Activated naive CD4-positive, alpha-beta T cell treated with anti-CD3 and anti-CD28 coated beads, Interleukin-2, amount 50 U/mL, for 72 hours (primary cell): ENCODE measurements at places on chromosomes 5 and 9. TPM values are rescaled to one million over a fixed set of nuclear protein-coding genes. Genes with fewer than 3 reads are reported as not detected.

GRCh38 chr5:140635291-140636257, 2.6 kb upstream of the CD14 start:
- no peak for DNase-seq

GRCh38 chr5:124519396-124519795, 227.0 kb downstream of the ZNF608 start:
- no peak for DNase-seq

GRCh38 chr9:1100945-1101344, 50.8 kb downstream of the DMRT2 start:
- no peak for DNase-seq

DNA sequence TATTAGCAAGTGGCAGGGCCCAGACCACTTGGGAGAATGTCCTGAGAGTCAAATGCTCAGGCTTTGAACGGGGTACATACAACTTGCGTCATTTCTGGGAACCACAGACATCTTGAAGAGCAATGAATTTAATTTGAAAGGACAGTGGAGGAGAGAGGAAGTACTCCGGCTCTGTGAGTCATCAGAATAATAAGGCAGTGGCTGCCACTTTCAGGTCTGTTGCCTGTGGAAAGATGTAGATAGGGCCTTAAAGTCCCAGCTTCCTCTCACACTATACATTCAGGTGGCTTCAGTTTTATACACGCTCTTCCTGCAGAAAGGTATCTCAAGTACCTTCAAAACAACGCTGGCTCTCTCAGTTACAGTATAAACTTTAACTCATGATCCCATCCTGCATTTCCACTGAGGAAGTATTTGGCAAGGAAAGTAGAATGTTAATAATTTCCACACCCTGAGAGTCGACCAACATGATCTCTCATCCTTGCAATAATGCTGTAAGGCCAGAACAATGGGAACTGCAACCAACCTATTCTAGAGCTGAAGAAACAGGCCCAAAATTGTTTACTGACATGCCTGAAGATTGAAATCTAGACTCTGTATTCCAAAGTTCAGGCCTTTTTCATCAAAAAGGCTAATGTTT, 6.8 kb upstream of the PRUNE2 start:
- no peak for DNase-seq

DNA sequence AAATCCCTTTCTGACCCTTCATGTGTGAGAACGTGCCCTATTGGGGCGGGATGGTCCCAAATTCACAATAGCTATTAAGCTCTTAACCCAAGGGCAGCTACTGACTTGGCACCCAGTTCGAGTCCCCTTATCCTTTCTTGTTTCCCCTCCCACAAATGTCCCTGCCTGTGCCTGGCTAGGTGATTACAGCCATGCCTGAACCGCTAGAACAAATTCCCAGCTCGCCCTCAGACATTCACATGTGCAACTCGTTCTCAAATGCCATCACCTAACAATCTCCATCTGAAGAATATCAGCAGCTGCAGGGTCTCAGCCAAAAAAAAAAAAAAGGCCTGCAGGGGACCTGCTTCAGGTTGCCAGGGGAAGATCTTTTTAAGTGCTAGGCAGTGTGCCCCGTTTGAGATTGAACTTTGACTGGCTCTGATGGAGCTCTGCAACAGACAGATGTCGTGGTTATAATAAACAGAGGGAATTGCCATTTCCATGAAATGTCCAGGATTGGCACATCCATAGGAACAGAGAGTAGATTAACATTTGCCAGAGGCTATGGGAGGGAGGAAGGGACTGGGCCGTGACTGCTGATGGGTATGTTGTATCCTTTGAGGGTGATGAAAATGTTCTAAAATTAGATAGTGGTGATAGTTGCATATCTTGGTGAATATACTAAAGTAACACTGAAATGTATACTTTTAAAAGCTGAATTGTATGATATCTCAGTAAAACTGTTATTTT, 347.2 kb upstream of the WWC1 start:
- DNase-seq, result no peak

DNA sequence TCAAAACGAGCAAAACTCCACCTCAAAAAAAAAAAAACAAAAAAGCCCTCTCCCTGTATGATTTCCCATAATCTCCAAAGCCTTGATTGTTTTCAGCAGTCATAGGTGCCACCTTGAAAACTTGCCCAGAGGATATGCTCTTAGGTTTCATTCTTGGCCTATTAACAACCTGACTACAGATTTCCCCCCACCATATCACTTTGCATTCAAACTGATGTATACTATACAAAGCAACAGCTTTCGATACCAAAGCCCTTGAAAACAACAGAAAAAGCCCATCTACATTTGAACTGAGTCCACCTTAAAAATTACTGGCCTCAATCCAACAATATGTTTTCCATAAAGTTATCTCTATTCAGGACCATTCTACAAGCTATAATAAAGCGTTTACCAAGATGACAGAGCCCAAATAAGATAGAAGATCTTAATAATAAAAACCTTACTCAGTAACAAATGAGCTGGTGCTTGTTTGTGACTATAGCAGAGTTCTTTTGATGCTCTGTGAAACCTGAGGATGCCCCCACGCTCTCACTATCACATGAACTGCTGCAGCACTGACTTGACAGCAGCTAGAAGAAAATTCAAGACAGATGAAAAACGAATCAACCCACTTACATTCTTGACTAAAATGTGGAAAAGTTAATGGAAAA, 44.4 kb downstream of the FNBP1 start:
- no peak for DNase-seq

- no peak for DNase-seq
Observed at GRCh38 chr9:112887381-112887780, 3.3 kb downstream of the SLC46A2 start.

DNA sequence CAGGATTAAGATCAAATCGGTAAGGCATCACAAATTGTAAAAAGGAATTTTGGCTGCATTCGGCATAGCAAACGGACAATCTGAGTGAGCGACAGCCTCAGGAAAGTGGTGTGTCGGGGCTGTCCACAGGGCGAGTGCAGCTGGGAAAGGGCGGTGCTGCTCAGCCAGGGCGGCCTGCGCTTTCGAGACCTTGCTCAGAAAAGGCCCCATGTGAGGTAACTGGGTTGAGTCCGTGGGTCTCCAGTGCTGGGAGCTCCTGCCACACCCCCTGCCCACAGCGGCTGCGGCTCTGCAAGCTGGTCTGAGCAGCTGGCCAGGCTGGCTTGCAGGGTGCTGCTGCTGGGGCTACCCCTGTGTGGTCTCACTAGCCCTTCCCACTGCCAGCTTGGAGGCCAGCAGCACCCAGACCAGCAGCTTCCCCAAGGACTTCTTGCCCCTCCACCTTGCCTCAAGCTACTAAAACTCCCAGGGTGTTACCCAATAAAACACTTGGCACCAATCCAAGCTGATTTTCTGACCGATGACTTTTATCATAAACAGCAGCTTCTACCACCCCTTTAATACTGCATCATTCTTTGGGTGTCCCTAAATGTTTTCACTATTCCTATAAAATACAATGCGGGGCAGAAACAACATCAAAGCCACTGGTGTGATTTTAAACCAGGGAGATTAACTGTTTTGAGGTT, 6.2 kb downstream of the SURF2 start:
- DNase-seq, result no peak

DNA sequence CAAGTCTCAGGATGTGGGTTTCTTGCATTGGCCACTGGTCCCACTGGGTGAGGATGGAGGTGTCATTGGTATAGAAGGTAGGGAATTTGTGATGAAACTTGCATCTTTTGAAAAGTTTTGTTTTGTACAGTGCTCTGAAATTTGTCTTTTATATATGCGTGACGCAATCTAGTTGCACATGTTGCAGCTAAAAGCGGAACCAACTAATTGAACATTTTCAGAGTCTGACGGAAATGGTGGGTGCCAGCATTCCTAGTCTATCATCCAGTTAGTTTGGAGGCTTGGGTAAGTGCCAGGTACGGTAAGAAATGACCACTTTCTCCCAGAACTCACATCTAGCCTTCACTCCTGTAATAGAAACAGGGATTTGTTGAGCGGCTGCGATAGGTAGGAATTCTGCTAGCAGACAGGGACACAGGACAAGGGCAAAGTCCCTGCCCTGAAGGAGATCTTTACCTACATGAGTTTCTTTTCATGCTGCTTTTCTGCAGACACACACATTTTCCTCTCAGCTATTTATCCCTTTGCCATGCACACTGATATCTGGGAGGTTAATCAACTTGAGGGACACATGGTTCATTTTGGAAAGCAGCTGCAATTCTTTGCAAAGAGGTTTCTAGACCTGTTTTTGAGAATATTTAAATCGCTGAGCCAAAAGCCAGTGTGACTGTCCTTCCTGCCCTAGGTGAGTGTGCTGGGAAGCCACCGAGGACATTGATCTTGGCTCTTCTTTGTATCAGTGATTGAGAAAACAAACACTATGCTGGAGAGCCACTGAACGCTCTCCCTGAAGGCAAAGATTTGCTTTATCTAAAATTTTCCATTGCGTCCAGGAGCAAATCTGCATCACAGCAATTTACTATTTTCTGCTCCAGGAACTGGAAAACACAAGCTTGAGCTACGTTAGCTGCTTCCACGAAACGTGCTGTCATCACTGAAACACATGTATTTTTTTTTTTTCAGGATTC, 89.7 kb downstream of the DAP start:
- no peak for DNase-seq

DNA sequence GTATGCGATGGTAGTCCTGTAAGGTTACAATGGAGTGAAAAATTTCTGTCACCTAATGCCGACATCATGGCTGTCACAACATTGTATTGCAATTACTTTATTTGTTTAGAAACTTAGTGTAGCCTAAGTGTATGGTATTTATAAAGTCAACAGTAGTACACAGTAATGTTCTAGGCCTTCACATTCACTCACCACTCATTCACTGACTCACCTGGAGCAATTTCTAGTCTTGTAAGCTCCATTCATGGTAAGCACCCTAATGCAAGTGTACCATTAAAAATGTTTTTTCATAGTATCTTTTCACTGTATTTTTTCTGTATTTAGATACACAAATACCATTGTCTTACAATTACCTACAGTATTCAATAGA, 58.5 kb downstream of the ATP10B start:
- DNase-seq, result no peak

DNA sequence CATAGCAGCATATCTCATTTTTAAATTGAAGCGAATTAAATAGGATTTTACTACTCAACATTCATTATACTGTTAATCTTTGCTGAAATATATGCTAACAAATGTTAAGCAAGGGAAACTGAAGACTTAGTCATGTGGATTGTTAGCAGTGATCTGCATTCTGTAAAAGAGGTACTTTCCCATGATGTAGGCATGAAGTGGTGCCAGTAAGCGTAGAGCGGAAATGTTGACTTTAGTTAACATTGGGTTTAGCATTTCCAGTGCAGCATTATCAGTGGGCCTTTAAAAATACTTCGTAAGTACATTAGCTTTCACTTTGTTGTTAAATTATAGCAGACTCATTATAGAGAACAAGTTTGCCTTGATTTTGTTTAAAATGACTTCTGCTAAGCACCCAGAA, 130.3 kb downstream of the CDC42SE2 start:
- no peak for DNase-seq

GRCh38 chr5:74288448-74289108, 351.9 kb downstream of the ENC1 start:
- DNase-seq, result no peak

DNA sequence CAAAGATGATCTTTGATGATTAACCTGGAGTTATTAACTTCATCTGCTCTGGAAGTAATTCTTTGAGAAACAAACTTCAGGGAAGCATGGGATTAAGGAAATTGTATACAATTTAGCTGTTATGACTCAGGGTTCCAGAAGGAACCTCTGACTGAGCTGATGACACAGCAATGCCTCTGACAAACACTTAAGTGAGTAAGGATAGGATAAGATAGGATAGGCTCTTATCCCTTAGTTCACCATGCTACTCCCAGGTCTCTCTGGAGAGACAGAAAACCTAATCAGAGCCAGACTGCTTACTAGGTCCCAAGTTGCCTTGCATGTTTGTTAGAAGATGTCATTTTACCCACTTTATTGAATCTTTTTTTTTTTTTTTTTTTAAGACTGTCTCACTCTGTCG, 12.6 kb upstream of the TMEM38B start:
- no peak for DNase-seq

GRCh38 chr9:35074791-35075190, 2.4 kb upstream of the VCP start:
- no peak for DNase-seq

GRCh38 chr5:153794327-153794726, 244.4 kb downstream of the FAM114A2 start:
- DNase-seq, result no peak

DNA sequence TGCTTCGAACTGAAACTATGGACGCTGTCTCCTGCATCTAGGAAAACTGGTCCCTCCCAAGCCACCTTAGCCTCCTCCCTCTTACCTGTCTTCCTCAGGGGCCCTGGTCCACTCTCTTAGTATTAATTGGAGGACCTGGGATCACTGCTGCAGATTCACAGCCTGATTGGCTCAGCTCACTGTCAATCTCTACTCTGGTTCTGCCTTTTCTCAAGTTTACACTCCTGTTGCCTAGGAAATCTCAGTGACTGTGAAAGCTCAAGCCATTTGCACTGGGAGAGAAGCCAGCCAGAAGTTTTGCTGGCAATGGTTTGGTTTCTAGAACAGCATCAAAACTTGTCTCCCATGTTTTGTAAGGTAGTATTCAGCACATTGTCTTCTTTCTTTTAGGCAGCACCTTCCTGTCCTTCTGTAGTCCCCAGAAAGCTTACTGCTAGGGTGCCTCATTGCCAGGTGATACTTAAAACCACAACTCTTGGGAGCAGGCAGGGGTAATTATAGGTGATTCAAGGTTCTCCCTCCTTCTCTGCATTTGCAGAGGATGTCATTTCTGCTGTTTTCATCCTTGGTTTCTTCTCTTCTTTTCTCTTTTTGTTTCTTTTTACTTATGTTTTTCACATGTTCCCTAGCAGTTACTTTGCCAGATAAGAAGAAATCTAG, at the start of gene CAPSL:
Gene CAPSL, minus strand, starts transcription at position 55 of the 660 bp plus-strand sequence. CDS start 17,502 bp downstream, outside the sequence.
- DNase-seq, result no peak

GRCh38 chr5:132423438-132423898, 54.0 kb downstream of the SLC22A5 start:
- DNase-seq, result no peak

Gene PTGDS
- total RNA-seq, result not detected

Gene ALDOB
- not detected for total RNA-seq

Gene SCGB3A2
- total RNA-seq, result not detected

Gene APBA1
- 4.2 TPM for total RNA-seq

Gene EQTN
- total RNA-seq, result not detected

Gene UNC13B
- 2.3 TPM for total RNA-seq

Gene NR5A1
- not detected for total RNA-seq

Gene FBP2
- total RNA-seq, result not detected

Gene ARHGEF39
- total RNA-seq, result 21.6 TPM
